Activated naive CD4-positive, alpha-beta T cell (primary cell): ENCODE measurements at places on chromosomes 2 and 18.

- no peak for DNase-seq
These were observed 115.9 kb downstream of the HAUS1 start for GRCh38 chr18:46220116-46220515.

GRCh38 chr2:39094717-39095363 lies 26.0 kb downstream of the SOS1 start:
- no peak for DNase-seq

DNA sequence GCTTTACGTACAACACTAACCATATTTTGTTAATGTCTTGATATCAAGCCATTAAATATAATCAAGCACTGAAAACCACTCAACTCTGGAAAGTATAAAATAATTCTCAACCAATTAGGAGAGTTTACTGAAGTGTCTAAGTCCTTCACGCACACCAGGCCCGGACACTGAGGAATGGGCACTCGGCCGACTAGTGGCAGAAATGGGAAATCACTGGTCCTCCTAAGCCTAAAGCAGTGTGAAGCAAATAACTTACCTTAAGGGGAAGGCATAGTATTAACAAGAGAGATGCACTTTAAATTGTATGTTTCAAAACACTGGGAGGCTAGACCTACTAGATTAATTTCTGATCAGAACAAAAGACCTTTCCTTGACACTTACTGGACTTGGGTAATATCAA lies 45.7 kb downstream of the FAM210A start:
- no peak for DNase-seq

- no peak for DNase-seq
These were observed 108.9 kb upstream of the KLF7 start for GRCh38 chr2:207274530-207275189.
